T follicular helper cell (primary cell): ENCODE measurements at places on chromosomes 6 and 20.

- DNase-seq = no peak
Observed at GRCh38 chr6:44171899-44172546, 13.4 kb downstream of the CAPN11 start.

DNA sequence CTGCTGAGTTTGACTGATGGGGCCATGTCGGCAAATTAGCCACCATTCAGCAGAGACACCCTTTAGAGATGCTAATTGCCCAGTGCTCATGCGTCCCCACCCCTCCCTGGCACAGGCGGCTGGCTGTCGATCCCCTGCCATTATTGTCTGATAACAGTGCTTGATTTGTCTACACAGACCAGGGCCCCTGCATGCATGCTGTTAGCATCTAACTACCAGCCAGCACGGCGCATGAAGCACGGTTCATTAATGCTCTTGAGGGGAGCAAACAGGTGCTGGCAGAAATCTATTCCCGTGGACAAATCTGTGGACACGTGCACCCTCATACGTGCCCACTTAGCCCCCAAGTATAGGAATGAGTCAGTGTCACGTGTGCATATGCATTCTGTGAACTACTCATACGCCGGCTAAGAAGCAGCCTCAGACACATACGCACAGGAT lies 32.2 kb downstream of the KCNB1 start:
- no peak for DNase-seq

DNA sequence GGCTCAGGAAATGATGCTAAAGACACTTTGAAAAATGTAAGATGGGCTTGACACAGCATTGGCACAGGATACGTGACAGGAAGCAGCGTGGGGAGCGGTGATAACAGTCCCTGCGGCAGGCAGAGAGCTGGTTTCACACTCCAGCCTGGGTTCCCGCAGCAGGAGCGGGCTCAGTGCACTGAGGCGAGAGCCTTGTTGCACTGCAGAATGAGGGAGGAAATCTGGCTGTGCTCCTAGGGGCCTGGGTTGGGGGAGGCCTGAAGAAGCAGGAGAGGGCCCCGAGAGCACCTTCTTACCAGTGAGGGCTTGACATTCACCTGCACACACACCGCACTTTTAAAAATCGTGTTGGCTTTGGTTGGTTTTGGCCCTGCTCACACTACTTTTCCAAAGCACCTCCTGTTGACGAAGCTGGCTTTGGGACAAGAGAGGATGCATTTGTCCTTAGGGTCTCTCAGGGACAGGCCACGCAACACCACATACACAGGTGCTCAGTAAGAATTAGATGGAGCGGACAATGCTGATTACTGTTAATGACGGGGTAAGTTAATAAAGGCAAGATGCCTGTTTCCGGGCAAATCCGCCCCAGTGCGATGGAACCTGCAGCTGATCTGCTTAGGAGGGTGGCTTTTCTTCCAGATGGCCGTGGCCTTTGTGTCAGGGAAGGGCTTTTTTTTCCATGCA lies 49.4 kb upstream of the ARMC2 start:
- DNase-seq = peak; percentile 10

- no peak for DNase-seq
Observed at GRCh38 chr6:89859744-89860143, 30.1 kb downstream of the CASP8AP2 start.

- DNase-seq = no peak
Observed at GRCh38 chr6:82370788-82371187, 7.2 kb downstream of the TPBG start.

DNA sequence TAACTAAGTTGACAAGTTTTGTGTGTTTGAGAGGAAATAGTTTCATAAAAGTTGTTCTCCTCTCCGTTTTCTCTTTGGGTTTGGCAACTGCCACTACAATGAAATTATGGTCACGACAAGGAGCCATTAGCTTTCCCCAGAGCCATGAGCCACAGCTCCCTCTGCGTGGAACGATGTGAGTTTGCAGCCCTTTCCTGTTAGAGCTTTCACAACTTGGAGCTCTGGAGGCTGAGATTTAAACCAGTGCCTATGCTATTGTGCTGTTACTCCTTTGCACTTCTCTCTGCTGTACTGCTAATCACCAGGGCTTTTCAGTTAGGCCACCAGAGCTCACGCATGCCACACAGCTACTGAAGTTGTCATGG lies 29.3 kb upstream of the TXNDC5 start:
- no peak for DNase-seq

DNA sequence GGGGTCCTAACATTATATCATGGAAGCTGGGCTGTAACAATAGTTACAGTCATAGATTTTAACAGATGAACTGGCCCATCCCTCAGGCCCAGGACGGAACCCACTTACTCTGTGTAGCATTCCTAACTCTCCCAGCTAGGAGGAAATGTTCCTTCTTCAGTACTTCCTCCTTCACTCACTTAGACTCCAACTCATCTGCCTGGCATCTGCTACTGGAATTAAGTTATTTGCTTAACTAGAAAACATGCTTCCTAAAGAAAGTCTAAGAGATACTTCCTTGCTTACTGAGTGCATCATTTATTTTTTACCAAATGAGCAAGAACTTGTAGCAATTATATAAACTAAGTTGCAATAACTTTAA lies 20.5 kb downstream of the GCLC start:
- no peak for DNase-seq

GRCh38 chr20:24100370-24101011 lies 111.9 kb upstream of the GGTLC1 start:
- DNase-seq = peak; percentile 30

DNA sequence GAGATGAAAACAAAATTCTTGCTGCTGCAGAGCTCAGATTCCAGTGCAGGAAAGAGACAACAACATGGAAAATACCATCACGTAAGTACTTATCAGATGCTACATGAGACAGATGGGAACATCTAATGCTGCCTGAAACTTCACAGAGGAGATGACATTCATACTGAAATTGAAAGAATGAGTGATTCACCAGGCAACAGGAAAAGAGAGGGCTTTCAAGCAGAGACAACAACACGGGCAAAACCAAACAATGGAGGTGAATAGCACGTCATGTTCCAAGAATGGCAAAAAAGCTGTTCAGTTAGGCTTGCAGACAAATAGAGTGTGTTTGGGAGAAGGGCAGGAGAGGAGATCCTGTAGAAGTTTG lies 39.3 kb downstream of the GTF2H5 start:
- DNase-seq = no peak

DNA sequence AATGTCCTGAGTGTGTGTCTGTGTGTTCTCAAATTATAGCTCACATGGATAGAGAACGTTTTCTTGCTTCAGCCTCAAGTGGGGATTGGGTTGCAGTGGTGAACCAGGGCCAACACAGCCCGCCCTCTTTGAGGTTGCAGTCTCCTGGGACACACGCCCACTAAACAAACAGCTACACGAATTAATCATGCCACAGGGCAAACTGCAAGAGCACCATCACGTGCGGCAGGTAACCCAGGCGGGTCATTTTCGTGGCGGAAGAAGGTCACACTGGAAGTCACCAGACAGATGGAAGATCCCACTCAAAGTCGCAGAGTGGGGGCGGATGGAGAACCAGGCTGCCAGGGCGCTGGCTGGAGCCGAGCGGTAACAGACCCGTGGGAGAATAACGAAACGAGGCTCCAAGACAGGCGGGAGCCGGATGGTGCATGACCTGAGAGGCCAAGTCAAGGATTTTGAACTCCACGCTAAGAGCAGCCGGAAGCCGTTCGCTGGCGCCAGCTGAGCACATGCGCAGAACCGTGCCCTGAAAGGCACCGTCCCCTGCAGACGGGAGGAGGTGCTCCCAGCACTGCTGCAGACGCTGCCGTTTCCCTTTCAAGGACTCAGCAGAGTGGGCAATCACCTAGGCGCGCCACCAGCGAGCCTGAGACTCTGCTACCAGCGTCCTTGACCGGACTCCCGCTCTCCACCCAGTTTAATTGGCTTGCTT lies 10.7 kb downstream of the DLL1 start:
- peak; percentile 34 for DNase-seq

- DNase-seq = no peak
Observed at GRCh38 chr6:107344383-107344782, 115.0 kb downstream of the PDSS2 start.

GRCh38 chr6:121339639-121340226 lies 5.5 kb upstream of the TBC1D32 start:
- DNase-seq = no peak

DNA sequence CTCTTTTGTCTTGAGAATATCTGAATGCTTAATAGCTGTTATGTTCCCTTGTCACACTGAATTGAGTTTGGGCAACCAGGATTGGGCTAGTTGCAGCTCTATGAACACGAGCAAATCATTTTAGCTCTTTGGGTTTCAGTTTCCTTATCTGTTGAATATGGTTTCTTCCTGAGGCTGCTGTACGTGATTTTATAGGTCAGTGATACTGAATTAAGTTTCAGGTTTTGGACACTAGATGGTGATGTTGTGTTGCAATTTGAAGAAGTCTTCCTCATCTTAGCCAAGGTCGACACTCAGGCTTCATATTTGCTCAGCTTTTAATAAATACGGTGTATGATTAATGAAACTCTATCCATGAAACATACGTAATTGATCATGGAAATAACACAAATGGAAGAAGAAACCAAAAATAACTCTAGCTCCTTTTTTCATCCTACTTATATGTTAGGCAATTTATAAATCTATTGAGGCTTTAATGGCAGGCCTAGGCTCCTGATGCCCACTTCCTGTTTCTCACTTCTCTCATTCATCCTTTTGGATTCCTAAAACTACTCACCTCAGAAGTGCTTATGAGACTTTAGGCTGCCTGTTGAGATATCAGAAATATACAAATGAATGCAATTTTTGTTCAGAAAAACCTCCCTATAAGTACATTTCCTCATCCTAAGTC lies 354.1 kb upstream of the MAP3K7 start:
- no peak for DNase-seq

DNA sequence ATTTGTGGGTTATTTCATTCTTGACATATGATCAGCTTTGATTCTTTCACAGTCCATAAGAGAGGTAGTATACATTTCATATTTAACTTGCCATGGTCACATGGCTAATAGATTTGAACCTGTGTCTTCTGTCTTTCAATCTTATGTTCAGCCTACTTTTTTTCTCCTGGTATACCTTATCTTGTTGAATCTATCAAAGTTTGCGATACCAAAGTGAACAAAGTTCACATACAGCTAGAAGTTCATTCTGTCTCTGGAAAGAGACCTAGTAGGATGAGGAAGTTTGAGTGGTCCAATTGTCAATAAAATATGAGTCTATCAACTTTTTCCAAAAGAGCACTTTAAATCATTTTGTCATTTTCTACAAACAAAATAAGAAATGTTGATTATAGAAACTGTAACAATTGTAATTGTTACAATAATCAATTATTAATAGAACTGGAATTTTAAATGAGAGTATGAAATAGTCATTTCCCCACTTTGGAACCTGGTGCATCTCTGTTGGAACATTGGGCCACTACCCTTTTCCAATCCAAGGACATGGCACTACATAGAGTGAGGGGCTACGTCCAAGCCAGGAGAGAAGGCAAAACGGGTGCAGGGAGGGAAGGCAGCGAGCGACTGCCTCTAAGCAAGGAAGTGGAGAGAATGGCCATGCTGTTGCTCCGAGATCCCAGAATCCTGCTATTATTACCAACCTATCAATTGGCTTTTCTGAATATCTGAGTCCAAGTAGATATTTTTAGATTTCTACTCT lies 194.2 kb upstream of the FOXQ1 start:
- DNase-seq = no peak

DNA sequence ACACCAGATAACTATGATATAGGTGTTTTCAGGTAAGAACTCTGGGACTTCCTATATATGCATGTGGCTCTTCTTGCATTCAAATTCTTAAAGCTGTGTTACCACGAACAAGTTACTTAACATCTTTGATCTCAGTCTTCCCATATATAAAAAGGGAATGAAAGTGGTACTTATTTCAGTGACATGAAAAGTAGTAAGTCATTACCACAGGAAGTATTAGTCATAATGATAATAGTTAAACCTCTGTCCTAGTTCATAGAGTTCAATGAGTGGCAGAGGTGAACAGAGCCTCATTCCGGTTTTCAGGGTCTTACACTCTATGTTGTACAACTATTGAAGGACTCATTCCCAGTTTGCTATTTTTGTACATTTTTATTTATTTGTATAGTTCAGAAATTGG lies 237.0 kb downstream of the NKAIN2 start:
- DNase-seq = no peak

GRCh38 chr20:59414936-59415623 lies 114.7 kb downstream of the EDN3 start:
- DNase-seq = no peak

DNA sequence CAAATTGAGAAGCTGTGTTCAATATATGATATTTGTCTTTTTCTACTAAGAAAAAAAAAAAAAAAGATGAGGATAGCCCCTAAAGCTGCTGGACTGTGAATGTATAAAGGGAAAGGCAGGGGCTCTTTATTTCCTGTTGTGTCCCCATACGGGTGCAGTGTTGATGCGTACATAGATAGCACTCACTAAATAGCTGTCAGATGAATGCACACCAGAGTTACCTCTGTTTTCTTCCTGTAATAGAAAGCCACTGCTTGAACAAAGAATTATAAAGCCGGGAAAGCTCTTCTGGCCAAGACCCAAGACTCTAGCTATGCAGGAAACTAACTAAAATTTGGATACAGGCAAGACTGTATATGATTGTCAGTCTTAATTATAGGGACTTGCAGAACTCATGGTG lies 260.0 kb downstream of the FARS2 start:
- DNase-seq = no peak

DNA sequence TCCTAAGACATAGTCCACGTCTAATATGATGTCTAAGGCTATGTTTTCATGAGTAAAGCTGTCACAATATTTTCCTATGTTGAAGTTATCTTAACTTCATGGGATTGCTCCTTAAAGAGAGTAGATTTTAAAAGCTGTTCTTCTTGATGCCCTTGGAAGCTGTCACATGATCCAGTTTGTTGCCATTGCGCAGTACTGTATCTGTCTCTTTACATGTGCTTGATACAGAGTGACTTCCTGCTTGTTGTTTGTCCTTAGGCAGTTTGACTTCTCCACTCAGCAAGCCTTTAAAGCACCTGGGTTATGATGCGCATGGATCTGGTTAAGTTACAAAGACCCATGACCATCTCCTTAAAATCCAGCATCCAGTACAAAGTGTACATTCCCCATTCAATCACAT lies 85.4 kb downstream of the CDYL start:
- no peak for DNase-seq

DNA sequence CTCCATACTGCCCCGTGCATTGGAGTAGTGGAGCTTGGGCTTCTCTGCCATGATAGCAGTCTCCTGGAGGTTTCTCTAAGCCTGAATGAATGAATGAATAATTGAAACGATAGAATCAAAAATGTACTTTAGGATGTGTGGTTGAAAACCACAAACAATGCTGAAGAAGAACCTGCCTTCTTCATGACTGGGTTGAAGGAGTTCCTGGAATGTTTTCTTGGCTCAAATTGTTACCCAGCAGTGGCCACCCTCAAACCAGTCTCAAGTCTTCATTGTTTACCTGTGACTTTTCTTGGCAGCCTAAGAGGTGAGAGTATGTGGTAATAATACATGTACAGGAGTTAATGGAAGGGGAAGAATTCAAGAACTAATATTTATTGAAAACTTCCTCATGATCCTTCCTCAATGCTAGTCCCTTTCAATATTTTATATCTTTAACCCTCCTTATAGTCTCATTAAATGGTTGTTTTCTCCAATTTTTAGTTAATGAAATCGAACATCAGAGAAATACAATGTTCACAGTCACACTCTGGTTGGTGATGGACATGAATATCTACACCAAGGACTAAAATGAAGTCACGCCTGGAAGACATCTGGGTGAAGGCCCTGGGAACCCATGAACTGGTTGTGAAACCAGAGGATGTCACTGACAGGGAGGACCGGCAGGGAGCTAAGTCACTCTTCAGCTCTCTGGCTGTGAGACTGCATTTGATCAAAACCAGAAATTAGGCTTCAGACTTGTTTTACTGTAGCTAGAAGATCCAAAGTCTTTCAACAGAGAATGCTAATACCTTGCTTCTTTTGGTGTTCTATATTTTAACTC lies at the start of gene GSTA5:
GSTA5 (minus strand) TSS at position 51 of the 823 bp plus-strand sequence.
- no peak for DNase-seq

- no peak for DNase-seq
Observed at GRCh38 chr6:36954262-36954931, at the start of gene PI16. Gene PI16, plus strand, starts transcription at chr6:36954738. Its CDS starts 23 bp downstream, at chr6:36954761.
